ENCODE measurements at places on chromosomes 1 and 21.
A peak's percentile ranks its signal among the peaks of the same experiment; 100 is the strongest.

DNA sequence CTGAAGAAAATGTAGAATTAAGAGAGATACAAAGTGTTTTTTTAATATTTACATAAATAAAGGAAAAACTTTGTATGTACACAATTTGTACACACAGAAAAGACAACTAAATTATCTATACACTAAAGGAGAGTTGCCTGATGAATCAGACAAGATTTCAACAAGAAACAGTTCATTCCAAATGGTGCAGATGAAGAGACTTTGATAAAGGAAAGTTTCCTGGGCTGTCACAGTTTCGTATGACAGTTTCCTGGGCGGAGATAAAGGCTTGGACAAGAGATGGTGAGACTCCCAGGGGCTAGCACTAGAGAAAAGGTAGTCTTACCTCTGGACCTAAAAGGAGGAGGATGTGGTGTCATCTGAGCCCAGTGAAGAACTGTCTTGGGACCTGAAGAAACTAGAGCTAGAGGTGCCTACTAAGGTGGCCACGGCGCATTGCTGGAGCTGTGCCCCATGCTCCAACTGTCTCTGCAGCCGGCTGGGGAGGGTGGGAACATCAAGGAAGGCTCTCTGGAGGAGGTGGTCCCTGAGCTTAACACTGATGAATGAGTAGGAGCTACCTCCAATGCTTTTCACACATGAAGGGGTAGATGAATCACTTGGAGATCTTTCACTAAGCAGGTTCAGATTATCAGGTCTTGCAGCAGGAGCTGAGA is 32.2 kb downstream of the ETS2 start:
- DNase-seq: no peak

- DNase-seq: peak; percentile 21
Observed at GRCh38 chr1:8424539-8425116, 106.7 kb downstream of the SLC45A1 start.

DNA sequence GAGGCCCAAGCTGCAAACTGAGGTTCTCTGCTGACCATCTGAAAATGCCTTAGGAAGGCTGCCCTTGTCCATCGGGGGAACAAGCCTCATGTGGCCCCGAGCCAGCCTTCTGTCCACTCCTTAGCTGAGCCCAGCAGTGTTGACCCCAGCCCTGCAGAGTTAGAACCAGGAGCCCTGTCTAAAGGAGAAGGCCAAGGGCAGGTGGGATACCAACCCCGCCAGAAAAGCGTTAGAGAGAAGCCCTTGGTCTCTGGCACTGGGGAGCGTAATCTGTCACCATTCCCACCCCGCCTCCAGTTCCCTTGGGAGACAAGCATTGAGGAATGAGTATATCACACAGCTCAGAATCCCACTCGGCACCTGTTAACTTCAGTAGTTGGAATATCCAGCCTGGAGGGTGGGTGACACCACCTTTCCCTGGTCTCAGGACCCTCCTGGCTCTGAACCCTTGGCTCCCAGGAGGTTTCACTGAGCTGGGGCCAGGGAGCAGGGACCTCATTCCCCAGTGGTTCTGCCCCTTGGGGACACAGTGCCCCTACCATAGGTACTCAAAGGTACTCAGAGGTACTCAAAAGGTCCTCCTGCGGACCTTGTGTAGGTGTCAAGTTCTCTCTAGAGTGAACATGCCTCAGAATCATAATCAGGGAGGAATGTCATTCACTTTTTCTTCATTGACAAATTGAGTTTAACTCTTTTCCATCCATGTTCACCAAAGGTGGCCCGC is 16.4 kb downstream of the ETS2 start:
- DNase-seq: no peak

DNA sequence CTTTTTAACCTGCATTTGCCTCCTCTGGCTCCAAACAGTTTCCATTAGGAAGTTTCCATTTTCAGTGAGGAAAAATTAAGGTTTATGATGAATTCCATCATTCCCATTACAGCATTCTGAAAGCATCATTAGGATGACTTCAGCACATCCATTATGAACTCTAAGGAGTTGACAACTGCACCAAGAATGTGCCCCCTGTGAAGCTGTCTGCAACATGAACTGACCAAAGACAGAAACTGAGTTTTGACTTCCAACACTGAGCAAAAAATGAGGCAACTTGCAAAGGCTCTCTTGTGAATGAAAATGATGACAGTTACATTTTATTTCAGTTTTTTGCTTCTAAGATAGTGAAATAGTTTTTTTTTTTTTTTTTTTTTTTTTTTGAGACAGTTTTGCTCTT is 18.3 kb upstream of the KCNE1 start:
- peak; percentile 97 for DNase-seq

- peak; percentile 49 for DNase-seq
Observed at GRCh38 chr1:184222652-184223052, 164.2 kb upstream of the C1orf21 start.

DNA sequence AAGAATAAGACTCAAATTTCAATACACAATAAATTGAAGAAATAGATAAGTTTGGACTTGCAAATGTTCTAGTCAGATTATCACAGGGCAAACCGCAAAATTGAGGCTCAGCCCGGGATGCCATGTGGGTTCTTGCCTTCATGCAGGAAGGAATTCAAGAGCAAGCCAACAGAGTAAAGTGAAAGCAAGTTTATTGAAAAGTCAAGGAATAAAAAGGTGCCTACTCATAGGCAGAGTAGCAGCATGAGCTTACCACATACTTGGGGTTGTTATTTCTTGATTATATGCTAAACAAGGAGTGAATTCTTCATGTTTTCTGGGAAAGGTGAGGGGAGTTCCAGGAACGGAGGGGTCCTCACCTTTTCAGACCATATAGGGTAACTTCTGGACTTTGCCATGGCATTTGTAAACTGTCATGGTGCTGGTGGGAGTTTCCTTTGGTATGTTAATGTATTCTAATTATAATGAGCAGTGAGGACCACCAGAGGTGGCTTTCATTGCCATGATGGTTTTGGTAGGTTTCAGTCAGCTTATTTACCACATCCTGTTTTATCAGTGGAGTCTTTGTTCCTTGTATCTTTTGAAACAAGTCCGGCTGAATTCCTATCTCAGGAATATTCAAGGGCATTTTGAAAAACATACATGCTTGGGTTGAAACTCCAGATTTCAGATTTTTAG is 2.0 kb upstream of the OR2AK2 start:
- DNase-seq: no peak

DNA sequence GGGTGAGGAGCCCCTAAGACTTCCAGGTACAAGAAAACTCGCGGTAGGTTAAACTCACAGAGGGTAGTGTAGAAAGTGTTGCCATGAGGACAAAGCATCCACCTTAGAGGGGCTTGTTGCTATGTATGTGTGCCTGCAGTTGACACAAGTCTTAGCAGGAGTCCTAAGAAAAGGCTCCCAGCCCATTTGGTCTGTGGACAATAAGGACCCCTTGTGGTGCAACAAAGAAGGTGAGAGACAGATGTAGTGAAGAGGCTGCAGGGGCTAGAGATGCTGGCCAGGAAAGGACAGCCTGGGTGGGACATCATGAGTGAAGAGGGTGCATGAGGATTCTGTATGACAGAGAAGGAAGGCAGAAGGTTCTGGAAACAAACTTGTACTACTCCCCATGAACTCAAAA is 36.3 kb upstream of the IL10 start:
- peak; percentile 43 for DNase-seq

DNA sequence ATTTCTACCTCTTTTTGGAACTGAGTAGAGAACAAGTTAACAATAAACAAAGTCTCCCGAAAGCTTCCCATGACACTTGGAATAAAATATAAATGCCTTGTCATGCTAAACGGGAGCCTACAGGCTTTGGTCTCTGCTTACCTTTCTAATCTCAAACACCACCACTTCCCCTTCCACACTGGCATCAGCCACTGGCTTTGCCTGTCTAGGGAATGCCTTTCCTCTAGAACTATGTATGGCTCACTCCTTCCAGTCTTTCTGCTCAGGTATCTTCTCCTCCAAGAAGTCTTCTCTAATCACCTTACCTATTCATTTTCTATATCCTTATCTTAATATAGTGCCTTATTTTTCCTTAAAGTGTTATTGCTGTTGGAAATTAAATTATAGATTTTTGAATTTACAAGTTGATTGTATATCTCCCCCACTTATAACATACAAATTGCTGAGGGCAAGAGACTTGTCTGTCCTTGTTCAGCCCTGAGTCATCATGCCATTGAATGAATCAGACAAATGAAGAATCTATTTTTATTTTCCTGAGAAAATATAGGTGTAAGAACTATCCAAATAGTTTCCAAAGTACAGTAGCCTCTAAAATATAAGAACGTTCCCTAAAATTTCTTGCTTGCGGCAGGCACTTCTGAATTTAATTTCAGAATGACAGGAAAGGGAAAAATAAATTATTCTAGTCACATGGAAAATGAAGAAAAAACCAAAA is 119.2 kb downstream of the TM2D1 start:
- peak; percentile 66 for DNase-seq

- DNase-seq: peak; percentile 27
Observed at GRCh38 chr21:26597031-26597430, 23.9 kb upstream of the CYYR1 start.

- DNase-seq: peak; percentile 58
Observed at GRCh38 chr1:87362834-87363426, 34.2 kb downstream of the LMO4 start.

DNA sequence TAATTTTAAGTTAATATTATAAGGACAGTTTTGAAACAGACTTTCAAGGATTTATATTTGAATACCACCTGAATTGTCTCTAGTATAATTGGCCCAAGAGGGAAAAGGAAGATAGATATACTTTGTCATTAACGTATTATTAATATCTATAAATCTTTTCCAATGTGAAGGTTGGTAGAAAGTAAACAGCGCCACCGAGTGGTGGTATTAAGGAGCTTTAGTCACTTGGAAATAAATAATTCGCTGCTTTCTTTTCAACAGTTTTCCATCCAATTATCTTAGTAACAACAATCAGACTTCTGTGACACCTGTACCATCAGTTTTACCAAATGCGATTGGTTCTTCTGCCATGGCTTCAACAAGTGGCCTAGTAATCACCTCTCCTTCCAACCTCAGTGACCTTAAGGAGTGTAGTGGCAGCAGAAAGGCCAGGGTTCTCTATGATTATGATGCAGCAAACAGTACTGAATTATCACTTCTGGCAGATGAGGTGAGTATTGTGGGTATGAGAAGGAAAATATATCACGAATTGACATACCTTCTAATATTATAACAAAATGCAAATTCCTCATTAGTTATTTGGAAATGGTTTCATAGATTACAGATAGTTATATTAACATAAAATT is 37.7 kb downstream of the SH3GLB1 start:
- peak; percentile 29 for DNase-seq

DNA sequence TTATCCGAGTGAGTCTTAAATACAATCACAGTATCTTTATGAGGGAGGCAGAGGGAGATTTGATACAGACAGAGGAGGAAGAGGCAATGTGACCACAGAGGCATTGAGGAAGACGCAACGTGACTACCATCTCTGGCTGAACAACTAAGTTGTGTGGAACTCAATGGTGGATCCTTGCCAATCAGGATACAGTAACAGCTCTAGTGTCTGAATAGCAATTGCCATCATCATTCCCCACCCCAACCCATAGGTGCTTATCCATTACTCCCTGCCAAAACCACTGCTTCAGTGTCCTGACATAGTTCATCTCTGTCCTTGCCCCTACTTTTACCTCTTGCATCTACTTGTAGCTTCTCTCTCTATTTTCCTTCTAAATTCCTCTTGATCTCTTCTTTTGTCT is 20.5 kb upstream of the RHBDL2 start:
- DNase-seq: peak; percentile 91

GRCh38 chr1:83709662-83710061 is 289.3 kb downstream of the TTLL7 start:
- no peak for DNase-seq

DNA sequence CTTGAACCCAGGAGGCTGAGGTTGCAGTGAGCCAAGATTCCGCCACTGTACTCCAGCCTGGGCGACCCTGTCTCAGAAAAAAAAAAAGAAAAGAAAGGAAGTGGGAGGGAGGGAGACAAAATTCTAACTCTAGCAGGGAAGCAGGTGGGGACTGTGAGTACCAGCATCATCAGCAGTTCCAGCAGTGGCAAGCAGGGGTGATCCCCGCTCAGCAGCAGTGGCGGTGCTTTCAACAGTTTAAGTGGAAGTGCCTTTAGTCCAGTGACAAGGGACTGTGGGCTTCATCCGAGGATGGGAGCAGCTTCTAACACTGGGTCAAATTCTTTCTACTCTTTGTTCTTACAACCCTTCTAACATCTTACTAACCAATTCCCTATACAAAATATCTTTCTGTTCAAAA is 858.1 kb upstream of the ADAMTS5 start:
- DNase-seq: no peak

- no peak for DNase-seq
Observed at GRCh38 chr1:115289940-115290339, 48.1 kb downstream of the NGF start.

GRCh38 chr1:96030312-96030711 is 691.3 kb upstream of the PTBP2 start:
- no peak for DNase-seq

GRCh38 chr1:34460193-34460592 is 283.5 kb downstream of the C1orf94 start:
- DNase-seq: peak; percentile 6

DNA sequence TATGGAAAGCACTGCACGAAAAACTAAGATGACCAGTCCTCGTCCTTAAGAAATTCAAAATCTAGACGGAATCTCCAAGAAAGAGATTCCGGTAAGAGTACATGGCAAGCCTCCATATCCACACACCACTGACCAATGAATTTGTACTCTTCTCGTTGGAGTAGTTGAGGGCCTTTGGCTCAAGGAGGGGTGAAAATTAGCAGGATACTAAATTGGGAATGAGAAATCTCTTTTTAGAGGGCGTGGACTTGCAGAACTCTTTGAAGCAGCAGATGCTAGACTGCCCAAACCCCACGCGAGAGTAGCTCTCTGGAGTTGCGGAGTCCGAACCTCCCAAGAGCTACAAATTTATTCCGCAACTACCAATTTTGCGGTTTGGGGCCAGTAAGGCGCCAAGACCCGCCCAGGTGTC is 872 bp upstream of the PPP2R5A start:
- peak; percentile 29 for DNase-seq

GRCh38 chr21:21858502-21859334 is 860.5 kb downstream of the NCAM2 start:
- DNase-seq: no peak

- peak; percentile 55 for DNase-seq
Observed at GRCh38 chr1:52056937-52057231, 789 bp downstream of the BTF3L4 start.

DNA sequence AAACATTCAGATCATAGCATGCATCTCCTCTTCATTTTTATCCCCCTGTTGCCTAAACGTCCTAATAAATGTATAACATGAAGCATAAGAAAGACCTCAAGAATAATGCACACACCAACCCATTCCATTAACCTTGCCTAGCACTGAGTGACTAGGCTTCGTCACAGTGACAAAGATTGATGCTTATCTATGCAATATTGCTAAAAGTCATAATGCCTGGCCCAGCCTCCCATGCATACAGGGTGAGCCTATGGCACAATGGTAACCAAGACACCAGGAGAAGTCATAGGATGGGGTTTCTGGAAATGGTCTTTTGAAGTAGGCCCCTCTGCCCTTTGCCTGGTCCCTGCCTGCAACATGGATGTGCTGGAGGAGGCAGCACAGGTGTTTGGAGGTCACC is 33.8 kb downstream of the ABCA4 start:
- no peak for DNase-seq

Measured in fibroblast of skin of right biceps (primary cell).